ENCODE measurements at places on chromosomes 13 and 19.
A peak's percentile ranks its signal among the peaks of the same experiment; 100 is the strongest.

DNA sequence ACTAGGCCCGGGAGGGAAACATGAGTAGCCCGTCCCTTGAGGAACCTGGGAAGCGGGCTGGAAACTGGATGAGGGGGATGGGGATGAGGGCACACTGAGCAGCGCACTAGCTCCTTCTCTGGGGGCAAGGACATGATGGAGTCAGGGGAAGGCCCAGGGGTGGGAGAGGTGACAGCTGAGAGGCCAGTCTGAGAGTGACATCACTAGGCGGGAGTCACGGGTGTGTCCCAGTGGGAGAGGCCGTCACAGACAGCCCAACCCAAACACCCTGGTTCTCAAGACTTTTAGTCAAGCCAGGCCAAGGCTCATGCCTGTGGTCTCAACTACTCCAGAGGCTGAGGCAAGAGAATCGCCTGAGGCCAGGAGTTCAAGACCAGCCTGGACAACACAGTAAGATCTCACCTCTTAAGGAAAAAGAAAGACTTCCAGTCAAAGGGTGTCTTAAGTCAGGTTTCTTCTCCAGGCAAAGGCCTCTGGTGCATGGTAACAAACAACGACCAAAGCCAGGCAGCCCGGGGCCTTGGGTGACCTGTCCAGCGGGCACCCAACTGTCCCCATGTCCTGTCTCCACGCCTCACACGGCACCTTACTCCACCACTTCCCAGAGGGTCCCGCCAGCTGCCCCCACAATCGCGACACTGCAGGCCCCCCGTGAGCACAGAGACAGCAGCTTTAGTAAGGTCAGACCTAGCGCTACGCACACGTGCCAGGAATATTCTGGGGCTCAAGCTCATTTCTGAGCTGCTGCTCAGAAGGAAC lies 25.5 kb upstream of the TIMM44 start:
- DNase-seq: no peak

GRCh38 chr19:14072535-14073260 lies at the start of gene MISP3:
Gene MISP3 (plus strand): TSS chr19:14072786. CDS start chr19:14073310, 524 bp downstream.
- no peak for DNase-seq

DNA sequence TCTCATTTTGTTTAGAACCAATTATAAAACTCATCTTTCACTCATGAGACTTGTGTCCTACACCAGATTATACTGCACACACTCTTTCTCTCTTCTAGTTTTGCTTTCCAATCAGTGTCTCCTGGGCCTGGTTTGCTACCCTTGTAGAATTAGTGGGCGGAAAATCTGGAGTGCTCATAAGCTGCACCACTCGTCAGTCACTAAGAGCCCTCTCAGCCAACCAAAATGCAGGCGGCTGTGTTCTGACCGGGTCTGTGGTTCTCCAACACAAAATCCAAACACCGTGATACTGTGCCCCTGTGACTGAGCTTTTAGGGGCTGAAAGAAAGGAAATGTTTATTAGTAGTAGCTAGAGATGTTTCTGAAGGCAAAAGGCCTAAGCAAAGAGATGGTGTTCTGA lies 83.7 kb upstream of the OBI1 start:
- DNase-seq: no peak

- DNase-seq: peak; percentile 100
These were observed 25.8 kb downstream of the CACNG6 start for GRCh38 chr19:54017261-54017660.

DNA sequence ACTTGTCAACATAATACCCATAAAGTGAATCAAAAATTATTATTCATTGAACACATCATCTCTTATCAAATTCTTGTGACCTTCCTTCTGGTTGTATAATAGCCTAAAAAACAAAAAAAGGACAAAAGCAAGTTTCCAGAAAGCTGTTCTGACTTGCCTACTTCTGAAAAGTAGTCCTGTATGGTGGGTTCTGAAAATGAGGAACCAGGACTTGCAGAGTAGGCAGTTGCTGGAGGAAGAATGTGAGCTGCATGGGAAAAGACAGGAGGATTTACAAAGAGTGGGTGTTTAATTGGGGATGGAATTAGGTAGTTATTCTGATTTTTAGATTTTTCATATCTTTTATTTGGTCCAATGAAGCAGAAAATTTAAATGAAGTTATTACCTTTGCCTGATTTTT lies 56.7 kb downstream of the RCBTB2 start:
- DNase-seq: no peak

- DNase-seq: no peak
These were observed 59.7 kb downstream of the SHISA2 start for GRCh38 chr13:25992076-25992475.

GRCh38 chr13:75762955-75763354 lies 126.8 kb downstream of the LMO7 start:
- no peak for DNase-seq

DNA sequence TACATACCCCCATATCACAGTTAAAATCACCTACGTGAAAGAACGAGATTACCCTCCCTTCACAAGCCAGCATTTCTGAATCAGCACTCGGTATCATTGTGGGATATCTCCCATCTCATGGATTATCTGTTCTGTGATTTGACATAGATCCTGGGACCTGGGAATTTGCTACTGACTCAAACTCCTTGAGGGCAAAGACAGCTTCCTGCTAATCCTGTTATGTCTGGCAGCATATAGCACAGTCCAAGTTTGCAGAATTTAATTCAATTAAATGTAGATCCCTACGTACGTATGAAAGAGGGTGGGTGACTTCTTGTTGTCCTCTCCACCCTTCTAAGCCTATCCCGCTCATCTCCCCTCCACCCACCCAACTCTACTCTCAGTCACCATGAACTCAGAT lies 476.5 kb downstream of the KLF5 start:
- DNase-seq: no peak

DNA sequence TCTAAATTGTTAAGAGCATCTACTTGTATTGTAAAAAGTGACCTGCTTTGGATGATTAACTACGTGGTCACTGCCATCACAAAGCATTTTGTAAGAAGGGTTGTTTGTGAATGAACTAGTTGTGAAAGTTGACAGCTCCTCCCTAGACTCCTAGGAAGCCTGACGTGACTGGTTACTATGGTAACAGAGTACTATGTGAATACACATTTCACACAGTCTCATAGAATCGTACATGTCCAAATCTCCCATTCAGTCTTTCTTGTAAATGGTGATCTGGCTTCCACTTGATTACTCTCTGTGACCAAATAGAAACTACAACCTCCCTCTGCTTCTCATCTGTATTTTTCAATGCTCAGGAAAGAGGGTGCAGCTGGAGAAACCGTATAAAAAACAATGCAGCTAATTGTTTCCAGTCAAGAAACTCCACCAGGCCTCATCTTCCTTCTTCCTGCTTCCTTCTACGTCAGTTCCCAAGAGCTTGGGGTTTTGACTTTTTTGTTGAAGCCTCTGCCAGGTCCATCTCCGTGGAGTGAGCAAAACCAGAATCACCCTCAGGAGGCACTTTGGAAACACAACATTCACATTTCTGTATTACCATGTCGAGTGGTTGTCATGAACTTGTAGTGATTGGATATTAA lies 83.4 kb downstream of the GPC6 start:
- peak; percentile 70 for DNase-seq

- DNase-seq: no peak
These were observed 125.2 kb downstream of the ATP11A start for GRCh38 chr13:112814905-112815585.

GRCh38 chr19:16594131-16594586 lies 21.9 kb upstream of the SLC35E1 start:
- DNase-seq: no peak

DNA sequence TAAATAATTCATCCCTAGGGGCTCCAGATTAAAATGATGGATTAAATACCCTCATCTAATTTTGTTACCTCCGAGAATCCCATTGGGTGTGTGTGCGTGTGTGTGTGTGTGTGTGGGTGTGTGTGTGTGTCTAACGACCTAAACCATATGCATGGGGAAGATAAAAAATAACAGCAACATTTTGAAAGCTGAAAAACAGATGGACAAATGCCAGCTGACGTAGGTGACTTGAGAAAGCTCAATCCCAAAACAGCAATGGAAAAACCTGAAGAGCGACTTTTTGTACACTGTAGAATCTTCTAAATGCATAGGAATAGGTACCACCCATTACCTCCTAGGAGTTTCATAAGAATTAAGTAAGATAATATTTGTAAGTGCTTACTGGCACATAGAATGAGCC lies 8.7 kb upstream of the RPL21 start:
- no peak for DNase-seq

DNA sequence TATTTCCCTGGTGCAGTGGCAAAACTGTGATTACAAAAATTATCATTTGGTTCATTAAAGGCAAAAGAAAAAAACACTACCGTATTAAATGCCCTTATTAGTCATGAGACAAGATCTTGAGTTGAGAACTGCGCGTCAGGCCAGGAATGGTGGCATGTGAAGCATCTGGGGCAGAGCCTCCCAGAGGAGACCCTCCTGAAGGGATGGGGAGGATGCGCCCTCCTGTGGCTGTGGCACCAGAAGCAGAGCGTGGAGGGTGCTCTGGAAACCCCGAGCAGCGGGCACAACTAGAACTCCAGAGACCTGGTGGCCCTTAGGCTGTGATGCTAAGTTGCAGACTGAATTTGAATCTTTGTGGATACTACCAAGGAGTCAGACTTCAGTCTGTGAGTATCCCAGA lies 11.5 kb downstream of the CUL4A start:
- no peak for DNase-seq

DNA sequence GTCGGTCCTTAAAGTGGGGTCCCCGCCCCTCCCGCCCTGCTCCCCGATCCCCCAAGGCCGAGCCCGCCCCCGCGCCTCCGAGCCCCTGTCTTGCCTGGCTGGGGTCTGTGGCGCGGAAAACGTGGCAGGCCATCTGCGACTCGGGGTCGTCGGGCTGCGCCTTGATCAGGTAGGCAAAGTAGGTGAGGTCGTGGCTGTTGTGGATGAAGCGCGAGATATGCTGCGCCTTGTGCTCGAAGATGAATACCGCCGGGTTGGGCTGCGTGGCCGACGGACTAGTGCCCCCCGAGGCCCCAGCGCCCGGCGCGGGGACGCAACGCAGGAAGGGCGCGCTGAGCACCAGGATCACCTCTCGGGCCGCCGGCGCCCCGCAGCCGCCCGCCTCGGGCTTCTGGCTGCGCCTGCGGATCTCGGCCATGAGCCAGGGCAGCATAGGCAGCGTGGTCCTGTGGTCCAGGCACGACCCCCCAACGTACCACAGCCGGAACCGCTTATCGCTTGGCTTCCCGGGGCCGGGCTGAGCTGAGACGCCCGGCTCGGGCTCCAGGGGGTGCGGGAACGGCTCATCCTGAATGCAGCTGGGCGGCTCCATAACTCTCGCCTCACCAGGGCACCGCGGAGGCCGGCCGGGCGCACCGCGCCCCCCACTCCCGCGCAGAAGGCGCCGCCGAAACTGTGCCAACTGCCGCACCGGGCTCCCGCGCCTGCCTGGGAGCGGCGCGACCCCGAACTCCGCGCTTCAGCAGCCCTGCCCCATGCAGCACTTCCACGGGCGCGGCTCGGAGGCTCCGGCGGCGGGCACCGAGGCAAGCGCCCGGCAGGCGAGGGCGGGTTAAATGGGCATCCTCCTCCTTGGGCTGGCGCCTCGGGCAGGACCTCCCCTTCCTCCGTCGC lies 546 bp downstream of the TBC1D4 start:
- no peak for DNase-seq

- DNase-seq: peak; percentile 73
These were observed 100.9 kb upstream of the SERP2 start for GRCh38 chr13:44272692-44273091.

DNA sequence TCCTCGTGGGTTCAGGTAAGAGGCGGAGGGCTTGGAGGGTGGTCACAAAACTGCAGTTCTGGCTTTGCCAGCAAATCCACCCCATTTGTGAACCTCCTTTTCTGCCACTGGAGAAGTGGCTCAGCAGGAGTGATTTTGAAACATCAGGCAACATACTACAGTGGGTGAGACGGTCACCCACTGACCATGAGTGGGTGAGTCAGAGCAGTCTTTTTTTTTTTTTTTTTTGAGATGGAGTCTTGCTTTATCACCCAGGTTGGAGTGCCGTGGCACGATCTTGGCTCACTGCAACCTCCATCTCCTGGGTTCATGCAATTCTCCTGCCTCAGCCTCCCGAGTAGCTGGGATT lies 3.0 kb downstream of the TOMM40 start:
- DNase-seq: no peak

DNA sequence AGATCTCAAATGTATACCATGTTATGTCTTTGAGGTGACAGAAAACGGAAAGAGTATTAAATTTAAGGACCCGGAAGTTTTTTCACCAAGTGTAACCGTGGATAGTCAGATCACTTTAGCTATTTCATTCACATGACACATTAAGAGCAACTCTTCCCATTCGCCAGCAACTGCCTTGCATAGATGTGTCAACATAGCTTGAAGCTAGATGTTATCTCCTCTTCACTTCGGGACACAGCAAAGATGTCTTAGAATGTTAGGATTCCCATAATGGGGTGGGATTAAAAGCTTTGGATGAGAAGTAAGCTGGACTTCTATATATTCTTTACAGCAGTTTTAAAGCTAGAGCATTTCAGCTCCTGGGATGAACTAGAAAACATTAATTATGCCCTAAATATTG lies 1135.9 kb upstream of the PCDH20 start:
- DNase-seq: no peak

DNA sequence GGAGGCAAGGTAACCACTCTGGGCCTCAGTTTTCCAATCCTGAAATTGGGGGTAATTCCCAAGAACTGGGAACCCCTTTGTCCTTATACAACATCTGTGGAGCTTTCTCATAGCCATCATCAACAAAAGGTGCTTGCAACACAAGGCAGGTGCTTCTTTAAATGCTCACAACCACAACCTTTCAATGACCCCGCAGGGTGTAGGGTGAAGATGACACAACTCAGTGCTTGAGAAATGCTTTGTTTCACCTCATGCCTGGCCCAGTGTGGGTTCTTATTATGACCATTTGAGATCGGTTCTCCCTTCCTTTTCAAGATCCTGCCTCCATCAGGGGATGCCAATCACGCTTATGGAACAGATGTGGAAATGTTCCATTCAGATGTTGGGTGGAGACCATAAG lies 8.4 kb downstream of the WIZ start:
- DNase-seq: no peak

- DNase-seq: no peak
These were observed 76.6 kb downstream of the ZNF208 start for GRCh38 chr19:21934131-21934530.
